ENCODE measurements at places on chromosomes 12 and 14.

DNA sequence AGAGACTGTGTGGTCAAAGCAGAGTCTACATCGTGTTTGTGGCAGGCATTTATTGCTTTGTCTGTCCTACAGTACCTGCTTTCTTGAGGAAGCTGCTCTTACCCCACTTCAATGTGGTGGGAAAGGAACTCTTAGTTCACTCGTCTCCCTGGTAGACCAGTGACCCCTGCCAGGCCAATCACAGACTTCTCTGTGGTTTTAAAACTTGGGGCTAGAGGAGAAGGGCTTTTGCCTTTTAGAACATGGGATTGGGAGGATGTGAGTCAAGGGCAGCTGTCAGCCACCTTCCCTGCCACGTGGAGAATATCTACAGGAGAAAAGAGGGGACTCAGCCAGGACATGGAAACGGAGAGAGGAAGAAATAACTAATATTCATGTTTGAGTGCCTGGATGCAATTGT, 36.8 kb upstream of the TMED10 start:
- no peak for DNase-seq

DNA sequence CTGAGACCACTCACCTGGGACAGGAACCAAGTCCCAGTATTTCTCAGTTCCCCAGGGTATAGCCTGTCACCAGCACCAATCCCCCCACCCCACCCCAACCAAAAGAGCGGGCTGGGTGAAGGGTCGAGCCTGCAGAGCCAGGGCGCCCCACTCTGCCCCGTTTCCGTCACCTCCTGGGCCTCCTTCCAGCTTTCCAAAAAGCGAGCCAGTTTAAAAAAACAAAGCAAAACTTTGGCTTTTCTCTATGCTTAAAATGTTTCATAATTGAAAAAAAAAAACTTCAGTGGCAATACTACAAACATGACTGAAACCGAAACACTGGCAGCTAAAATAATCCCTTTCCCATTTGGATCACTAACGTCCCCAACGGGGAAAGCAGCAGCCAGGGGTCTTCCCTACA, 7.5 kb downstream of the CAMKK2 start:
- DNase-seq = no peak

- DNase-seq = no peak
Measured at GRCh38 chr12:126784328-126784921, 1482.5 kb upstream of the TMEM132C start.

GRCh38 chr12:3530548-3530947, 39.5 kb downstream of the PRMT8 start:
- DNase-seq = no peak

GRCh38 chr12:93007544-93007943, 78.4 kb upstream of the EEA1 start:
- DNase-seq = no peak

DNA sequence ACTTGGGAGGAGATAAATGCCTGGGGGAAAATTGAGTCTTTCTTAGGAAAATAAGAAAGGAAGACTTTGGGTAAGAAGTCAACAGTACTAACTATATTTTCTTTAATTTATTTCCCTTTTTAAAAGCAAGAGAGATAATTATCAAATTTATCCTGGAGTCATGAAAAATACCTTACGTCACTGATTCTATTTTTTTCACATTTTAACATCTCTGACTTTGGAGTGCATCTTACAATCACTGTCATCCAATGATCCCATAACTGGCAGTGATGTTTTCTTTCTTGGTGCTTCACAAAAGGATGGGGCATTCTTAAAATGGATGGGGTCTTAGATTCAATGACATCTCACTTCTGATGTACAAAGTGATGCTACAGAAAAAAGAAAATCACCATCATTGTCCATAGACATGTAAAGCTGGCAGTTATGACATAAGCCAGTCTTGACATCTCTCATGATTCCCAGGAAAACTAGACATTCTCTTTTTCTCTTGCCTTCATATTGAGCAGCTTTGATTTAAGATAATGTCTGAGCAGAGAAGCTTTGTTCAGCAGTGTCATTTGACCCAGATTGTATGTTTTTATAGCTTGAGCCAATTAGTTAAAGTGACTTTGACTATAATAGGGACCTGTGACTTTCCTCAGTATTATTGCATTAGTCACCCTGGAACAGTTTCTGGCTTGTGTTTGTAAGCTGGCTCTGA, 236.2 kb downstream of the EGLN3 start:
- DNase-seq = no peak

GRCh38 chr12:7327918-7328317, 24.0 kb downstream of the ACSM4 start:
- no peak for DNase-seq

DNA sequence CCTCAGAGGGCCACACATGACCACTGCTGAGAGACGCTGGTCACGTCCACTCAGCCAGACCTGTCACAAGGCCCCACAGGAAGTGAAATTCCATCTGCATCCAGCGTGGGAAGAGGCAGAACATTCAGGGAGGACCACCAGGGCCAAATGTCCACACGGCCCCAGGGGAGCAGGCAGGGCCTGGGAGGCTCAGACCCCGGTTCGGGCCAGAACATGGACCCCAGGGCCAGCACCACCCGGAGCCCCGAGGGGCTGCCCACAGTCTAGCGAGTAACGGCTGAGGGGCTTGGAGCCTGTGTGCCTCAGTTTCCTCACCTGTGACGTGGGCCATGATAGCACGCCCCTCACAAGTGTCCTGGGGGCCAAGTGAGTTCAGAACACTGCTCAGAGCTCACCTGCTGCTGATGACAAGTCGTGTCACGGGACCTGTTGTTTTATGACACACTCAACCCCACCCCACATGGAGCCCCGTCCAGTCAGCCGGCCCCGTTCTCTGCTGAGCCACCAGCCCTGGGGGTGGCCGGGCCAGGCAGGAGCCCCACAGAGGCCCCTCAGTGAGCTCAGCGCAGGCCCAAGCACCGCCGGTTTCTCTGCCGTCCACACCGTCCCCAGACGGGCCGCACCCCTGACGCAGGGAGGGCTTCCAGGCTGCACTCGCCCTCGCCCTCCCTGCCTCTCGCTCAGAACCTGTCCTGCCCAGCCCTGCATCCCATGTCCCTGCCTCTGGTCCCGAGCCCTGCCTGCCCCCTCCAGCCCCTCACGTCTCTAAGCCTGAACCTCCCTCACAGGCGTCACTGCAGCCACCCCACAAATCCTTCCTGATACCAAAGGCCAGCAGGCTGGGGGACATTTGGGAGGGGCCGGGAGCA, 79.5 kb upstream of the GALNT9 start:
- no peak for DNase-seq

DNA sequence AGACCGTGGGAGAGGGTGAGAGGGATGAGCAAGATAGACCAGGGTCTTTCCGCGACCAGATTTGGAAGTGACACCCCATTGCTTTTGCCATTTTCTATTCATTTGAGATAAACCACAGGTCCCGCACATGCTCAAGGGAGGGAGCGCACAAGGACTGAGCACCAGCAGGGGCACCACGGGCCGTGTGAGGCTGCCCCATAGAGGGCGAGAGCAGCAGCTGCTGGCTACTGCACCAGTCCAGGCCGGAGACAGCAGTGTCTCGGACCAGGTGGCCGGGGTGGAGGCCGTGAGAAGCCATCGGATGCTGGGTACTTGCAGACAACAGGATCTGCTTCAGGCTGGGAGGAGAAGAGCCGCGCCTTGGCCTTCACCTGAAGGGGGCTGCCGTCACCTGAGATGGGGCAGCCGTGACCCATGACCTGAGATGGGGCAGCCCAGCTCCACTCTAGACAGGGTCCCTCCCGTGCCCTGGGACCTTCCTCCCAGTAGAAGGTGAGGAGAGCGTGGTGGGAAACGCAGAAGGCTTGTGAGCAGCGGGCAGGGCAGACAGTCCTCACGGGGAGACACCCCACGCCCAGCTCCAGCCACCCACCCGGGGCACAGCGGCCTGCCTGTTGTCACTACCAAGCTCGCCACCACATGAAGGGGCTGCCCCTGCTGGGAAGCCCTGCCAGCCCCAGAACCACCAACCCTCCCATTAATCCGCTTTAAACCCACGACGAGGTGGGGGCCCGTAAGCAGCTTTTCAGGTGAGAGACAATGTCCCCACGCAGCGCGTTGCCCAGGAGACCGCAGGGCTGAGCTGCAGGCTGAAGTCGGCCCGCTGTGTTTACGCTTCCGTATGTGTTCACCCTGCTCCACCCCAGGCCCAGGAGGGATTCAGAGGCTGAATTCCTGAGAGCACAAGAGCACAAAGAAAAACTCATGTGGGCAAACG, 61.7 kb upstream of the FBRSL1 start:
- no peak for DNase-seq

GRCh38 chr12:110367181-110367864, 36.2 kb downstream of the ANAPC7 start:
- no peak for DNase-seq

- DNase-seq = no peak
Measured at GRCh38 chr14:88639221-88639620, 76.4 kb downstream of the ZC3H14 start.

All from smooth muscle cell of the brain vasculature (primary cell).